ENCODE measurements at places on chromosomes 11 and 22.
A peak's percentile ranks its signal among the peaks of the same experiment; 100 is the strongest.

DNA sequence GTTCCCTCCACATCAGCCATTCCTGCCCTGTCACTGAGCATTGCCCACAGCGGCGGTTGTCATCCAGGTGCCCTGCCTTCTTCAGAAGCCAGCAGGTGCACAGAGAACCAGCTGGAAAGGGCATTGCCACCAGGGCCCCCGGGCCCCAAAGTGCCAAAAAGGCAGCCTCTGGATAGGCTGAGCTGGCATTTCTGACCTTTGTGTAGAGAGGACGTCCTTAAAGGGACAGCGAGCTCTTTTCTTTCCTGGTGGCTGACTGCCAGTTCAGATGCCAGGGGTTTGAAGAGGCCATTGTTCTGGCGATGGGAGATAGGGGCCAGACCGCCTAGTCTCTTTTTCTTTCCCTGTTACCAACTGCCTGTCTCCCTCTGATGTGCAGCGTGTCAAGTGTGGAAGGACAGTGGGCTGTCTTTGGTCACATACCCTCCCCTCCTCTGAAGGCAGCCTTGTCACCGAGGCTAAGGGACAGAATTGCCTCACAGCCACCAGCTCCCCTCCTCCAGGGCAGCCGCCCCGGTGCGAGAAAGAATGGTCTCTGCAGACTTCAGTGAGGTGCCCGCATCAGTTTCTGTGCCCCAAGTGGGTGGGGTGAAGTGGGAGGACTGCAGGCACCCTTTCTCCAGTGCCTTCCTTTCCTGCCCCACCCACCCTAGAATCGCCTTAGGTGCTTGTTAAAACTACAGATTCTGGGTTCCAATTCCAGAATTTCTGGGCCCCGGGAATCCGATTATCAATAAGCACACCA lies 109.6 kb downstream of the SCN3B start:
- peak; percentile 78 for DNase-seq

DNA sequence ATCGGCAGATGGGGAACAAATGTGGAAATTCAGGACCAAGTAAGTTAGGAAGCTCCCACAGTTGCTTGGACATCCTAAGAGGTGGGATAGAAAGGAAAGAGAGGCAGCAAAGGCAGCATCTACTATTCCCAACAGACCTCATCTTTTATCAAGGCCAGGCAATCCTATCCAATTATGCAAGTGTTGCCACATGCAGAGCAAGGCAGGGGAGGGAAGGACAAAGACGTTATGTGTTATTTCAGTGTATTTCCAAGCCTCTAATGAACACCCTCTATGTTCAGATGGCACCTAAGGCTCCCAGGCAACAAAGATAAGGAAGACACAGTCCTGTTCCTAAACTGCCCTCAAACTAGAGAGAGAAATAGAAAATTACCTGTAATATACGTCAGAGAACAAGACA lies 9.2 kb downstream of the TIGD3 start:
- DNase-seq: no peak

DNA sequence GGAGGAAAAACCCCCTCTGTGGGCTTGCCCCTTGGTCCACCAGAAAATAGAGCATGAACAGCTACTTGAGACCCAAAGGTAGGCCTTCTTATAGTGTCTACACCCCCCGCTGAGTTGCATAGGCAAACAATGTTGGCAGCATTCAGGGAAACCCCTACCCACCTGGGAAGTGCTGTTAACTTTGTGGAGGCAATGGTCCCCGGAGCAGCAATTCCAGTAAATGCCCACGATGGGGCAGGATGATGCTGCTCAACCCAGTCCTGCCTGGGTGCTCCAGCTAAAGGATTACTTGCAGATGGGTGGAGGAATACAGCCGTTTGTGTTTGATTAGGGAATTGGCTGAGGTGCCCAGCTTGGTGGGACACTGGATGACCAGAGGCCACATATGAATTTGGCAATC lies 381.3 kb upstream of the ANO5 start:
- DNase-seq: no peak

DNA sequence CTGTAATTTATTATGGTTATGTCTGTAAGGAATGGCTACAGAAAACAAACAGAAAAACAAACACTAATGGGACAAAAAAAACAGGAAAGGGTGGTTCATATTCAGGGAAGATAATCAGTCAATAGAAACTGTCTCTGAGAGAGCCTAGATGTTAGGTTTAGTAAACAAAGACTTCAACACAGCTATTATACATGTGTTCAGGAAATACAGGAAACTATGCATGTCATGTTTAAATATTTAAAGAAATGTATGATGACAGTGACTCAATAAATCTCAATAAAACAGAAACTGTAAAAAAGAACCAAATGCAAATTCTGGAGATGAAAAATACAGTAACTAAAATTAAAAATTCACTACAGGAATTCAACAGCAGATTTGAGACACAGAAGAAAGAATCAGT lies 76.0 kb downstream of the PACS1 start:
- no peak for DNase-seq

GRCh38 chr11:76153571-76153923 lies 52.8 kb downstream of the WNT11 start:
- DNase-seq: peak; percentile 5

DNA sequence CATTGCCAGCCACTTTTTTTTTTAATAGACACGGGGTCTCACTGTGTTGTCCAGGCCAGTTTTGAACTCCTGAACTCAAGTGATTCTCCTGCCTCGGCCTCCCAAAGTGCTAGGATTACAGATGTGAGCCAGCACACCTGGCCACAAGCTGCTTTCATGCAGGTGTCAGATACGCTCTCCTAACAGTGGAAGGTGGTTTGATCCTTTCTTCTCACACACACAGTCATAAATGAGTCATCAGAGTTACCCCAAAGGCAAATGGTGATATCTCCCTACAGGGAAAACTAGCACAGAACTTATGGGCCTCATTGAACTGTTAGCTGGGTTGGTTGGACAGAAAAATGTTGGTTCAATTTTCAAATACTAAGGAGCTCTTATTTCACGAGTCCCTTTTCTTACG lies 38.2 kb upstream of the UBASH3B start:
- no peak for DNase-seq

DNA sequence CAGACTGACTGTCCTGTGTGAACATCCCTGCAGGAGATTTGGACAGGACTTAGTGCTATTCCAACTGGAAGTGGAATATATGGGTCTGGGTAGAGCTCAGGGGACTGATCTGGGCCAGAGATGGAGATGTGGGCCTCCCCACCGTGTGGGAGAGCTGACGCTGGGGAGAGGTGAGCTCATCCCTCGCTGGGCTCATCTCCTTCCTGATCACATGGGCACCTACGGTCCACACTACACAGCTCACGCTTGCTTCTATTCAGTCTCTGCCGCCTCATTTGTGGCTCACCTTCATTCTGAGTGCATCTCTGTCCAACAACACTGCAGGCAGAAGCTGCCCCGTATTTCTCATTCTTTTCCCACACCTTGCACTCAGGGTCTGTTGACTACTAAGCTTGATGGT lies 16.6 kb upstream of the RAB1B start:
- DNase-seq: no peak

- DNase-seq: no peak
These were observed 14.8 kb upstream of the MAML2 start for GRCh38 chr11:96357794-96358193.

DNA sequence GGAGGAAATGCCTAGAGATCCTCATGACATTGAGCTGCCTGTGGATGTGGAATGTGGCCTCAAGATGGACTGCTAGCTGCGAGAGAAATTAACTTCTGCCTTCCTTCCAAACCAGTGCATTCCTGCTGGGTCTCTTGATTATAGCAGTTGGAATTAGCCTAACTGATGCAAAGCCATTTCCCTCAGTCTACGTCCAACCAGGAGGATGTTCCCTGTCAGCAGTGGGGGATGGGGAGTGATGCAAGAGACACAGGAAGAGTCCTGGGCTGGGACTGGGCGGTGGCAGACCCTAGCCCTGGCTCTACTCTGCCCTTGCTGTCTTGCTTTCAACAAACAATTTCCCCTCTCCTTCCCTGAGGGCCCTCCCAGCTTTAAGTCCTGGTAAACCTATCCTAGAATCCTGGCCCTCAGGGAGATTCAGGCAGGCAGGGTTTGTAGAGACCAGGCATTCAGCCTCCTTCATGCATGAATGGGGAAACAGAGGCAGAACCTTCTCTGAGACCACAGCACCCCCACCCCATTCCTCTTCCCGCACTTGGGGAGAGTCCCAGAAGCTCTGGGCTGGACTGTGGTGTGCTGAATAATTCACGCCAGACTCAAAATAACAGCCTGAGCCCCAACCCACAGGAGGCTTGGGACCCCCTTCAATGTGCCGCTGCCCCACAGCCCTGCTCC lies 17.0 kb downstream of the C11orf96 start:
- no peak for DNase-seq

DNA sequence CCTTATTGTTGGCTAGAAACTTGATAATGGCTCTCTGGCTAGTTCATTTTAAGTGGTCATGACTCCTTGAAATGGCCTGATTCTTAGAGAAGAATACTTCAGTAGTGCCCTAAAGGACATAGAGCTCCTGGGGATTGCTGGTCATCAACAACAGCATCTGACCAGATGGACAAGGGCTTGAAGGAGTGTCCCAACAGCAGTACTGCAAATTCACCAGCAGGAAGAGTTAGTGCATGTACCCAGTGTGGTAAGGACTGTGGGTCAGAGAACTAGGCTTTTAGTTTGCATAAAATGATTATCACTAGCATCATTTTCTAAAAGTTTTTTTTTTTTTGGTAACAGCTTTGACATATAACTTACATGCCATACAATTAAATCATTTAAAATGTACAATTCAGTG lies 39.5 kb upstream of the CUL5 start:
- DNase-seq: no peak

DNA sequence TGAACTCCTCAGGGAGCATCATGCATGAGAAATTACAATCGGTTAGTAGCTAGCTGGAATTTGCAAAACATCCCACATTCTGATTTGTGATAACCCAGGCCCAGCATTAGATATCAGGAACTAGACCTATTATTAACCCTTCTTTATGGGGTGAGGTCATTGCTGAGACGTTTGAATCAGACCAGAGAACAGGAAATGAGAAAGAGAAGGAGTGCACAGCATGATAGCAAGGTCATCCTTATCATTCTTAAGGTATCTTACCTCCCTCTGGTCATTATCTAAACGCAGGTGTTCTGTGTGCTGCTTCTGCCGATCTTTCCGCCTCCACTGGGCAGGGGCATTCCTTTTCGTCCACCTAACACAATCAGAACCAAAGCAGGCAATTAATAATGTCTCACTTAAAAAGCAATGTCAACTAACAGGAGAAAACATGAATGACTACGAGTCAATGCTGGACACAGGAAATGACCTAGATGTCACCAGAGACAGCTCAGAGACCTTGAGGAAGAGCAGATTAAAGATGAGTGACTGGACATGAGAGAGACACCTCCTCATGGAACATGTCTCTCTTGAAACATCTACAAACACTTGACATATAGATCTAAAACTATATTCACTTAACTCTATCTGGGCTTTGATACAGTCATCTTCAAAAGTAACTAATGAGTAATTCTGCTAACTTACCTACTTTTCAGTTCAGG lies 78.3 kb upstream of the SCUBE2 start:
- DNase-seq: no peak

GRCh38 chr22:30479981-30480380 lies 8.2 kb upstream of the SEC14L3 start:
- DNase-seq: no peak

DNA sequence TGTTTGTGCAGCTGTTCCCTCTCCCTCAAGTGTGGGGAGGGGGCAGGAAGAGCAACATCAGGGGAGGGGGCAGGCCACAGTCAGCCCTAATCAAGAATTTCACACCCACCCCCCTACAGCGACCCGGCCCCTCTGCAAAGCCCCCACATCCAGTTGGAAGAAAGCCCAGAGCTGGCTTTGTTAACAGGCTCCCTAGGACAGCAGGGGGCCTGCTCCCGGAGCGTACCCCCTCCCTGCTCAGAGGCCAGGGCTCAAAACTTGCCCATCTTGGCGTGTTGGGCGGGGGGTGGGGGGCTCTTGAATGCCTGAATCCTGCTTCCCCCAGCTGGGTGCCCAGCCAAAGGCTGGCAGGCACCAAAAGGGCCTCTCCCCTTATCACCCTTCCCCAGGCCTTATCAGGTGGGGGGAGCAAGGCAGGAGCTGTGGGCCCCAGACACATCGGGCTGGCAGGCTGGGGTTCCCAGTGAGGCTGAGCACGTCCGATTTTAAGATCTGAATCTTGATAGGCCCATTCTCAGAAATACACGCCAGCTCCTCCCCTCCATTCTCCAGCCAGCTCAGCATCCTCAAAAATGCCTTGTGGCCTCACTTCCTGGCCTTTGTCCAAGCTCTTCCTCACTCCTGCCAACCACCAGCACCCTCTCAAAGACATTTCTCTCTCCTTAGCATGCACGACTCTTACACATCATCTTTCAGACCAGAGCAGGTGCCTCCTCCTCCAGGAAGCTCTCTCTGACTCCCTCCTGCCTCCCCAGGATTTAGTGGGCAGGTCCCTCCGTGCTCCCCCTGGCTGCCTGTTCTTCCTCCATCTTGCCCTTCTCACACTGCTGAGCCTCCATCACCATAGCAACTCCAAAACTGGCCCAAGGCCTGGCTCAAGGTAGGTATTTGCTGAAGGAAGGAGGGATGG lies 384.8 kb downstream of the MN1 start:
- no peak for DNase-seq

DNA sequence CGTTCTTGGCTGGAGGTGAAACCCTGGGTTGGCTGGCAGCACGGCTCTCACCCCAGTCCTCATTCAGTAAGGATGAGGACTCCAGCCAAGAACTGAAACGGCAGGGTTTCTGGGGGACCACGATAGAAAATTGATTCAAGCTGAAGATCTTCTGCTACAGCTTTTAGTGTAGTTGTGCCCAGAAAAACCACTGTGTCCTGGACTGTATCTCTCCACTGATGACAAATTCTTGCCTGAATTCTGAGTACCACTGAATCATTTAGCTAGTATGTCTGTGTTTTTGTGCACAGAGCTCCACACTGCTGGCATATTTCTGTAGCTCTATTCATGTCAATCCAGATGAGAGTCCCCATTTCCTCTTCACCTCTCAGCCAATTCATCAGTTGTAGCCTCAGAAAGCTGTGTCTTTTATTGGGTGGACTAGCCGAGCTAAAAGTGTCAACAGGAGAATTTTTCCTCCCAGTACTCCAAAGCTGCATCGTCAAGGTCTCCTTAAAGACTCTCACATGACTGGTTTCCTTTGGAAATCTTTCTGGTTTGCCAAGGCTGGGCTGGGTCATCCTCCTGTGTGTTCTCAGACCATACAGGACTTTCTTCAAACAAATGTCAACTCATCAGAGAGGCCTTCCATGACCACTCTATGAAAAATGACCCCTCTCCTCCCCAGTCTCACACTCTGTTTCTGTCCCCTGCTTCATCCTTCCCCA lies 144.6 kb downstream of the LDLRAD3 start:
- DNase-seq: peak; percentile 18

GRCh38 chr11:133896028-133896427 lies 50.7 kb upstream of the SPATA19 start:
- DNase-seq: no peak

Measured in midbrain (tissue), 1 donor.